ENCODE measurements at places on chromosomes 2 and 18. TPM values are rescaled to one million over a fixed set of nuclear protein-coding genes. Genes with fewer than 3 reads are reported as not detected.

GREB1 gene
- total RNA-seq: 10.4 TPM

CD302 gene
- total RNA-seq: 31.1 TPM

CPS1 gene
- 4.9 TPM for total RNA-seq

ICOS gene
- not detected for total RNA-seq

SERPINB3 gene
- total RNA-seq: not detected

MYL1 gene
- total RNA-seq: not detected

CTLA4 gene
- total RNA-seq: not detected

DNA sequence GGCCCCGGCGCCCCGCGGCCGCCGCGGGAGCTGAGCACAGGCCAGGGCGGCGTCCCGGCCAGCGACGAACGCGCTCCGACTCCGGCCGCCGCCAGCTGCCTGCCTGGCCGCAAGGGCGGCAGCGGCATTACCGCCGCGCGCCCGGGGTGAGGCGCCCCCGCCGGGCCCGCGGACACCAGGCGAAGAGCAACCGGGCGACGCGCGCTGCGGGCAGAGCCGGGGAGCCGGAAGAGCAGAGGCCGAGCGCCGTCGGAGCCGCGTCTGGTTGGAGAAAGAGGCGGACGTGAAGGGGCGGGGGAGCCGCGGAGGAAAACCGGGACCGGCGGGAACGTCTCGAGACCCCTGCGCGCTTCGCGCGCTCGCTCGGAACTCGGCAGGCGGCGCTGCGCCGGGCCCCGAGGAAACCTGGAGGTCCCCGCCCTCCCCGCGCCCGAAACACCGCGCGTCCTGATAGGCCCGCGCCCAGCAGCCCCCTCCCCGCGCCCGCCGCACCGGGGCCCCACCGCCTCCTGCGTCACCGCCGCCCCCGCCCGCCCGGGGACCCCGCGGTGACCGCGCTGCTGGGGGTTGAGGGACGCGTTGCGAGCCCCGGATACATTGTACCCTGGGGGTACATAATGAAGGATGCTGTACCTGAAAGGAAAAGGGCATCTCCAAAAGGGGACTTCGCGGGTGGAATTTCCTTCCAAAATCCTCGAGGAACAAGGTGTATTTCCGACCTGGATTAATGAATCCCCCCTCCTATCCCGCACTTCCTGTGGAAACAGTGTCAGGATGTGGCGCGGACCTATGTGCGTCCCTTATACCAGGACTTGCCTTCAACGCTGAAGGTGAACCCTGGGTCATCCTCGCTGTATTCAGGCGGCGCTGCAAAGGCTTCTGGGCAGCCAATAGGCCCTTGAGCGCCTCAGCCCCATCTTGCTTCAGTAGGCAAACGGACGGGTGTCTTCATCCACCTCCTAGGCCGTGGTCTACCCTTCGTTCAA lies 1.0 kb upstream of the B4GALT6 start:
- DNase-seq: peak; percentile 73

DNA sequence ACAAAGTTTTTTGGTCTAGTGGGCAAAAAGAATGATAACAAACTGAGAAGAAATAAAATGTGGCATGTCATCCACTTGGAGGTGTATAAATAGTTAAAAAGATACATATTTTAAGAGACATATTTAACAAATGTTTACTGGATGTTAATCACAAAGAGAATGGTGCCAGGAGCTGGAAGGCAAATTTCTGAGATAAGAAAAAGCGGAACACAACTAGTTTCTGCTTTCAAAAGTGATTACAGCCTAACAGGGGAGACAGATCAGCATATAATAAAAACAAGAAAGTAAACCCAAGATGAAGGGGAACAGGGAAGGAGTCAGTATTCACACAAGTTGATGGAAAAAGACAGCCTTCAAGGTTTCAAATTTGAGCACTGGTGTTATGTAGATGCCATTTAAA lies 91.3 kb downstream of the OLA1 start:
- DNase-seq: no peak

DNA sequence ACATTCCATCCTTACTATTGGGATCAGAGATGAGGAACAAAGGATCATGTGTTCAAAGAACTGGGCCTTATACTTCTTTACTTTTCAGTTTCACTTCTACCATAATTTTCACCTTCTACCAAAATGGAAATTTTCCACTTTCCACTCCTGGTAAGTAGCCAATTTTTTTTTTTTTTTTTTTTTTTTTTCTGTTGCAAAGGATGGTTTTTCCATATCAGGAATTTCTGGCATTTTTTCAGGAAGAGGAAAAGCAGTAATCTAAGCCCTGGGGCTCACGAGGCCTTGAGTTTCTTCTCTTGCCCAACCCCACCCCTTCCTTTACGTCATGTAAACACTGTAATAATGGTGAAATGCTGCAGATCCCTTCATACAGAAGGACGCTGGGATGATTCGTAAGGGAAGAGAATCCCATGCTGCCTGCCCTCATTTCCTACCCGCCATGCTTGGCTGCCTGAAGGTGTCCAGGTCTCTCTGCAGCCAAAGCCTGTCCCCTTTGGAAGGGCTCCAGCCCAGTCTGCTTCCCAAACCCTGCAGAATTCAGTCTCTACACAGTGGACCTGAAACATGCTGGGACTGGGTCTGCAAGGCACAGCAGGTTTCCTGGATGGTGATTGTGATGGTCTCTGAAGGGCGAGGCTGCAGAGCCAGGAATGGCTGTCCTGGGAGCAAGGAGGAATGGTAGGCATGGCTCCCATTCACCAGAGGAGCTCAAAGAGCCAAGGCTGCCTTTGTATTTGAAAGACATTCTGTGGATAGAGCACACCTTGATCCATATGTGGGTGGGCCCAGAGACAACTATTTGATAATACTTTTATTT lies 57.0 kb downstream of the EFR3B start:
- DNase-seq: no peak

- DNase-seq: no peak
These were observed 251.7 kb upstream of the HNRNPA3 start for GRCh38 chr2:176960736-176961520.

GRCh38 chr2:105800953-105801635 lies 56.4 kb downstream of the NCK2 start:
- DNase-seq: no peak

DNA sequence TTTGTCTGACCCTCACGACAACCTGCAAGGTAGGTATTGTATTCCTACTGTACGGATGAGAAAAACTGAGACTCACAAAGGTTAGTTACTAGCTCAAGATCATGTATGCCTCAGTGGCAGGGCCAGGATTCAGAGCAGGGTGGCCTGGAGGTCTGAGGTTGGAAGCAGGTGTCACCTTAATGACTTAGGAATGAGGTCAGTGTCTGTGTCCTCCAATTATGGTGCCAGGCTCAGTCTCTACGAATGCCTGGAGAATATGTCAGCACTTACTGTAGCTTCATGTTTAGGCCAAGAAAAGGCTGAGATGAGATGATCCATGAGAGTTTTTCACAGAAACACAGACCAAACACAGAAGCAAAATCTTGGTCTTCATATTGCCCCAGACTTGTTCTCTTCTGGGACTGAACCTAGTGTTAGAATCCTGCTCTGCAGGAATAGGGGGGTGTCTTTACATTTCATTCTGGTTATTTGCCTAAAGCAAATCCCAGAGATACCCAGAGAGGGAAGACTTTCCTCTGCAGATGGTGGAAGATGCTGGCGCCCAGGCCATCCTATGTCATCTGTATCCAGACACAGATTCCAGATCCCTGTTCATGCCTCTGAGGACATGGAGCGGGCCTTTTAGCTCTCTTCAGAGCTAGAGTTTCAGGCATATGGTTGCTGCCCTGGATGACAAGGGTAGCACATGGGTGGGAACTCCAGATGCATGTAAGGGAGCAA lies 16.3 kb upstream of the RAB10 start:
- DNase-seq: no peak

GRCh38 chr2:105904938-105905337 lies 160.2 kb downstream of the NCK2 start:
- no peak for DNase-seq

DNA sequence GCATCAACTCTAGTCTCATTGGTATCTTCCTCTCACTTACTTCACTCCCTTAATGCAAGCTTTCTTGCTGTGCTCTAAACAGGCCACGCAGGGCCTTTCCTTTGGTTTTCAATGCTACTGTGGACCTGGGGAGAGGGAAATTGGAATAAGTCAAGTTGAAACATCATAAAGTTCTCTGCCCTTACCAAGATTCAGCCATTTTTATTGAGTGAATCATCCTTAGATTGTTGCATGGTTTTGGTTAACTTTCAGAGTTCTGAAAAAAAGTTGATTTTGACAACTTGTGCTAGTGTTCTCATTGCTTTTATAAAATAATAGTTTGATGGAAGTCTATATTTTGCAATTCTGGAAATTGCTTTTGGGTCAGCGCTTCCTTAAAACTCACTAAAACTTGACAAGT lies 852.8 kb upstream of the ACVR2A start:
- DNase-seq: no peak

- no peak for DNase-seq
These were observed 29.6 kb downstream of the DOK1 start for GRCh38 chr2:74584088-74584645.

- DNase-seq: no peak
These were observed 29.9 kb downstream of the DAPL1 start for GRCh38 chr2:158825021-158825420.
